Hematopoietic multipotent progenitor cell treated with erythropoietin and hydrocortisone succinate and interleukin-3 and kit ligand, for 17 days (in vitro differentiated cells): ENCODE measurements at places on chromosomes 2 and 18.

DNA sequence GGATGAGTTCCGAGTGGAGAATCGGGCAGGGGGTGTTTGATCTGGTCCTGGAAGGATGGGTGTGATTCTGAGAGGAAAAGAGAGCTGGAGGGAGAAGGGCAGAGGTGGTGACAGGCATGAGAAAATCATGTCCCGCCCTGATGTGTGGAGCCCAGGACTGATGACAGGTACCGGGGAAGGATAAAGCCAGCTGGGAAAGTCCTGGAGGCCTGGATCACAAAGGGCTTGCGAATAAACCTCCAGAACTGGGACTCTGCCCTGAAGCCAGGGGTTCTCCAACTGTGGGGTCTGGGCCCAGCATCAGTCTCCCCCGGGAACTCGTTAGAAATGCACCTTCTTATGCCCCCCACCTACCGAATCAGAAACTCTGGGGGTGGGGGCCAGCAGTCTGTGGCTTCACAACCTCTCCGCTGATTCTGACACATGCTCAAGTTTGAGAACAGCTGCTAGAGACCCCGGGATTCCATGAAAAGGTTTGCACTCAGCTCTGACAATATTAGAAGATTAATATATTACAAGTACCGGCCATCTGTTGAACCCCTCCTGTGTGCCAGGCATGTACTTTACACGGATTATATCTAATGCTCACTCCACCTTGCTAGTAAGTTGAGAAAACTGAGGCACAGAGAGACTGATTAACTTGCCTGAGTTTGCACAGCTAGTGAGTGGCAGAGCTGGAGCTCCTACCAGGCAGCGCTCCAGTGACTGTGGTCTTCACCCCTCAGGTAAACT, 8.0 kb downstream of the TNFRSF11A start:
- no peak for DNase-seq

DNA sequence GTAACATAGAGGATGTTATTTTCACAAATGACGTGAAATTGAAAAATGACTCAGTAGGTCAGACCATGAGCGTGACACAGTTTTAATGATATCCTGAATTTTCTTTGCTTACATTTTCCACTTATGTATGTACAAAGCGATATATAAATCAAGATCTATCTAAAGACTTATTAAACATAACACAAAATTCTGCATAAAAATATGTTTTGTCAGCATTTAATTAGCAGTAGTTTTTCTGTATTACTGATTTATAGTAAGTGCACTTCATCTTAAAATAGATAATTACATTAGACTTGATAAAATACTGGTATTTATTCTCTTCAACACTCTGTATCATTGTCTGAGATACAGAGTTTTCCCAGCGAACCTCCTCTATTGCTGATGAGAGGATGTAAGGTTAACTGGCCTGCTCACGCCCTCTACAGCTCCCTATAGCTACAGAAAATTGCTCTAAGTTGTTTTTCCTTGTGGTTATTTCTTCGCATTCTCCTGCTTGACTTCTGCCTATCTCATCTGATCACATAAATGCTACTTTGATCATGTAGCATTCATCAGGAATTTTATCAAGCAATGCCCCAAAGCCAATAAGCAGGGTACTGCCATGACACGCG, 548.8 kb upstream of the REG3G start:
- DNase-seq: no peak

- DNase-seq: no peak
Observed at GRCh38 chr2:121147766-121148165, 137.2 kb downstream of the TFCP2L1 start.

GRCh38 chr2:128362889-128363228, 44.2 kb upstream of the HS6ST1 start:
- no peak for DNase-seq

DNA sequence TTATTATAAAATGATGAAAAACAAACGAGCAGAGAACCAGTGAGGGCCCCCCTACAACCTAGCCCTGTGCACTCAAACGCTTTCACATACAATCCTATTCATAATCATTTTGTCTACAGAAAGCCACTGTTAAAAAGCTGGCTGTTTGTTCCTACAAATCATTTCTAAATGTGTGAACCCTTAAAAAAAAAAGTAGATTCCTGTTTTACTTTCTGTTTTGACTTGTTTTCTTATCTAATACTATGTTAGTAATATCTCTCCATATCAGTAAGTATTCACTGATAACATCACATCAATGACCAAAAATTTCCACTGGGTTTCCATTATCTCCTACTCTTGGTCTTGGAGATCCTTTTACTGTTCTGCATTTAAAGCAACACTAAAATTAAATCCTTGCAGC, 128.8 kb upstream of the TTC39C start:
- no peak for DNase-seq

DNA sequence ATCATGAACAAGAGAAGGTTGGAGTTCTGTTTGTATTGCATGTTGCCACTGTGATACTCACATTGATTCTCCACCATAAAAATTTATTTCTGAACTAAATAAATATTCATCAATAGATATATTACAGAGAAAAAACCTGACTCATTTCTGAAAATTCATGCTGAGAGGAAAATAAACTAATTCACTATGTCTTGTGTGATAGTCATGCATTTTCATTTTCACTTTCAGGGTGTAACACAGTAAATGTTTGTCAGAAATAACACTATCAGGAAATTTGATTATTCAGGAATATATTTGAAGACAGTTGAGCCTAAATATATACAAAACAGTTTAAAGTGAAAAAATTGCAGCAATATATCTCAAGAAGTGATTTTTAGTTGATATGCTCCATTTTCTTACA, 335.2 kb downstream of the KCNJ3 start:
- DNase-seq: no peak

- DNase-seq: no peak
Observed at GRCh38 chr2:179595284-179595683, 266.1 kb downstream of the ZNF385B start.

DNA sequence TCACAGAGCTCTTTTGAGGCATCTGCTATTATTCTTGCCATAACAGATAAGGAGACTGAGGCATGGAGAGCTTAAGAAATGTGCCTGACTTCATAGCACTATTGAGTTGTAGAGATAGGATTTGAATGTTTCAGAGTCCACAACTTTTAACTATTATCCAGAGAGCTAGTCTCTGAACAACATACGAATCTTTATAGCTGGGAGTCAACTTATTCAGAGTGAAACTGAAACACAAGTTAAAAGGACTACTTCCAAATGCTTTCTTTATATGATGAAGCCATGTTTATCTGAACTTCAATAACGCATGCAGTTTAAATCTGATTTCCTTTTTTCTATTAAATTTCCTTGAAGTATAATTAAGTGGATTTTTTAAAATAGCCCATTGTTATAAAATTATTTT, 268.8 kb downstream of the IKZF2 start:
- no peak for DNase-seq

DNA sequence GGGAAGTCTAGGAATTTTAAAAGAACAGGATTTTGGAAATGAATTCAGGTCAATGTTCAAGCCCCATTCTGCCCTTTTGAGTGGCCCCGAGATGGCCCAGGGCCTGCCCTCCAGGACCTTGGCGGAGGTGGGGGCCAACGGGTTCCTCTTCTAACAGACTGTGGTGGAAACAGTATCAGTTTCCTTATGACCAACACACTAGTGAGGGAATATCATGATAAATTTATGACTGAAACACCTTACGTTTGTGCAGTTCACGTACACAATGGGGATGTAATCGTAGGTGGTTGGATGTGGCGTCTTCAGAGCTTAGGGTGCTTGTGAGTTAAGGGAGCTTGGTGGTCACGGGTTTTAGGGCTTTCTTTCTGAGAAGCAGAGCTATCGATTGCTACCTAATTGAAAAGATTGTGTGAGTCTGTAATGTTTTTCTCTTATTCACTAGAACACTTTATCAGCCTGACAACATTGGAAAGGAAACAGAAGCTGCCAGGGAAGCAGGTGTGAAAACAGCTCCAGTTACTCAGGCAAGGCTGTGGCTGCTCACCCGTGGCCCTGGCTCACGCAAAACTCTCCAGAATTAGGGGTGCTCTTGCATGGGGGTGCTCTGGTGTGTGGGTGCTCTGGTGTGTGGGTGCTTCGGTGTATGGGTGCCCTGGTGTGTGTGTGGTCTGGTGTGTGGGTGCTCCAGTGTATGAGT, 165.3 kb downstream of the SNTG2 start:
- DNase-seq: no peak
